ENCODE measurements at places on chromosomes 3 and 15.

DNA sequence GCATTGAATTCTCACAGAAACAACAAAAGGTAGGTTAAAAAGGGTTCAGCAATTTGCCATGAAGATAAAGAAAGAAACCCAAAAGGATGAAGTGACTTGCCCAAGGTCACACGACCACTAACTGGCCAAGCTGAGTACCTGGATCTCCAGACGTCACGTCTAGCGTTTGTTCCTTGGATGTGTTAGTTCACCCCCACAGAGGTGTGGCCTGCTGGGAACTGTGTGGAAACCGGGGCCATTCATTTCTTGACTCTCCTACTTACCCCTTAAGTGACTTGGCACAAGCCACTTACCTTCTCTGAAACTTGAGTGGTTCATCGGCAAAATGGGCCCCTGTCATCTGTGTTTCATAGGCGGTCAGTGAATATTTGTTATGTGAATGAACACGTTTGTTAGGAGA, 244.3 kb upstream of the SLCO3A1 start:
- DNase-seq = no peak

DNA sequence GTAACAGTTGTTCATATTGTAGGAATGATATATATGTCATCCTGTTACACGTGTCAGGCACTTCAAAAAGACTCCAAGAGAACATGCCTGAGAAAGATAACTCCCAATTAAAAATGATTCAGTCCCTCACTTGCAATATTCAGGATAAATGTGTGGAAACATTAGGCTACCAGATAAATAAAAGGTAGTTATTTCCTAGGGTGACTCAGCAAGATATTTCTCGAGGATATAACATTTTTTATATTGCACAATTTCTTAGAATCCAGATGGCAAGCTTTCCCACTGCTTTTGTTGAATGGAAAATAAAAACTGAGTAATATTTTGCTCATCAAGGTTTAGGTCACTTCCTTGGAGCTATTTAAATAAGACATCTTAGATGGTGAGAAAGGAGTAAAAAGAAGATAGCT, 181.4 kb downstream of the GAP43 start:
- DNase-seq = no peak

GRCh38 chr3:78906245-78906644, 861.6 kb downstream of the ROBO1 start:
- DNase-seq = no peak

- DNase-seq = no peak
These were observed 5.7 kb downstream of the DNAH12 start for GRCh38 chr3:57538465-57538864.

DNA sequence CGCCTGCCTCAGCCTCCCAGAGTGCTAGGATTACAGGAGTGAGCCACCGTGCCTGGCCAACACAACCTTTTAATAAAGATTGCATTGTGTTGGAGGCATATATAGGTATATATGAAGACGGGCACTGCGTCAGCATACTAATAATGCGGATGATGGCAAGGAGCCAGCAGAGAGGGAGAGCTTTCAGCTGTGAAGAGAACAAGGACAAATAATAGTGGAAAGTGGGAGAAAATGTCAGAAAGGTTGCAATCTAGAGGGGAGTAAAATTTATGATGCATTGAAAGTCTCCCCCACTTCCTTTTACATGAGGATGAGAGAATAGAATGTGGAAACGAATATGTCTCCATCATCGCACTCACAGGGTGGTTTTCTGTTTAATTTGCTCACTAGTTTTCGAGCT, 170.5 kb upstream of the TBL1XR1 start:
- DNase-seq = no peak

DNA sequence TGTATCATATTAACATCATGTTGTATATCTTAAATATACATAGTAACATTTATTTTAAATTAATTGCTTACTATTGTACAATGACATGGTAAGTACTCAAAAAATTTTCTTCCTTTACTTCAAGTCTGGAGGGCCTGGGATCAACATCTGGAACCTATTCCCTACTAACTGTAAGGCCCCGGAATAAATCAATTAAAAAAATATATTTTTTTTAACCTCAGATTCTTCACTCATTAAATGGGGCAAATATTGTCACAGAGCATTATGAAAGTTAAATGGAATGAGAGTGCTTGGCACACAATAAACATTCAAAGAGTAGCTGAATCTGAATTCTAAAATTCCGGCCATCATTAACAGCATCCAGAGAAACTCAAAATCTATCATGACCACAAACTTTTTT, 16.5 kb downstream of the GSK3B start:
- no peak for DNase-seq

DNA sequence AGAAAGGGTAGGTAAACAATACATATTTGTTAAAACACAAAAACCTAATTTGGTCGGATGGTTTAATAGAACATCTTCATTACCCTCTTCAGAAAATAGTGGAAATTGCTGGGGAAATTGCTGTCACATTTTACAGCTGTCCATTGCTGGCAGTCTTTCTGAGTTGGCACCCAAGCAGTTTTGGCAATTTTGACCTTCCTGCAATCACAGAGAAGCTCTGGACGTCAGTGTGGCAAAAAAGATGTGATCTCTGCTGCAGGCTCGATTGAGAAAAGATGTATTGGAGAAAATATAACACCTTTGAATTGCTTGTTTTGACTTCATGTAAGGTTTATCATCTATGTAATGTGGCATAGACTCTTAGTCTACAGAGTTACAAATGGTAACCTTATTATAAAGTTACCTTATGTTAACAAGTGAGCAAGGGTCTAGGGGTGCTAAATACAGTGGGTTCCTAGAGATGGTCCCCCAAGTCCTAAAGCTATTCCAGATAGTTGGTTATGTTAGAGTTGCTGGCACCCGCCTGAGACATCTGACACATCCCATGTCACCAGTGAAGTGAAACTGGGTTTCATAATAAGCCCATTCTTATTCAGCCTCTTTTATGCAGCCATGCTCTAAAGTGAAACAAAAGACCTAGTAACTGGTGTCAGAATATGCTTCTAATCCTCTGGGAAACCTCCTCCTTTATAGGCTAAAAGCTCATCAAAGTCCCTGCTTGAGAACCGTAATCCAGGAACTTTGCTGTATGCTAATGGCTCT, 14.0 kb downstream of the UBE2E1 start:
- DNase-seq = no peak

GRCh38 chr3:108495717-108496116, 14.7 kb downstream of the MYH15 start:
- no peak for DNase-seq

DNA sequence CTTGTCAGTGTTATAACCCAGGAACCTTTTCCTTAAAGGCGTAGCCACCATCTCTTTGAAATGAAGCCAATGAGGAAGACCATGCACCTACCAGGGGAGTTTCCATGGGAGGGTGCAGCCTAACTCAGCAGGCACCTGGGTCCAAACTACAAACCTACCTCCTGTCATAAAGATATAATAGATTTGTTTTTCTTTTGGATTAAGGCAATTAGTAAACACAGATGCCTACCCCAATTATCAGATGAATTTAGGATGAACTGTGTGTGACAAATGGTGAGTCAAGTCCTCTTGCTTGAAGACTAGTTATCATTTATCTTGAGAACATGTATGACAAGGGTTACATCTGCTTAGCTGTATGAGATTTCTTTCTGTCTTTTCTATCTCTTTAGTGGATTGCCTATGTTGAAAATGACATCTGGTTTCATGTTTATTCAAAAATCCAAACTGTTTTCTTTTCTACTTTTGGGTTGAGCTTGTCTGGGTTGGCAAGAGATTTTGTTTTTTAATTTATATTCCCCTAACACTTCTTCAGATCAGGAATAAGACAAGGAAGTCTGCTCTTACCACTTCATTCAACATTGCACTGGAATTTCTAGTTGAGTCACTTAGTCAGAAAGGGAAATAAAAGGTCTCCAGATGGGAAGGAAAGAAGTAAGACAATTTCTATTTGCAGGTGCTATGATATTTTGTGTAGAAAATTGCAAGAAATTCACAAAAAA, 149.9 kb downstream of the NEK10 start:
- DNase-seq = no peak

GRCh38 chr15:81901319-81901718, 144.5 kb downstream of the MEX3B start:
- DNase-seq = no peak

DNA sequence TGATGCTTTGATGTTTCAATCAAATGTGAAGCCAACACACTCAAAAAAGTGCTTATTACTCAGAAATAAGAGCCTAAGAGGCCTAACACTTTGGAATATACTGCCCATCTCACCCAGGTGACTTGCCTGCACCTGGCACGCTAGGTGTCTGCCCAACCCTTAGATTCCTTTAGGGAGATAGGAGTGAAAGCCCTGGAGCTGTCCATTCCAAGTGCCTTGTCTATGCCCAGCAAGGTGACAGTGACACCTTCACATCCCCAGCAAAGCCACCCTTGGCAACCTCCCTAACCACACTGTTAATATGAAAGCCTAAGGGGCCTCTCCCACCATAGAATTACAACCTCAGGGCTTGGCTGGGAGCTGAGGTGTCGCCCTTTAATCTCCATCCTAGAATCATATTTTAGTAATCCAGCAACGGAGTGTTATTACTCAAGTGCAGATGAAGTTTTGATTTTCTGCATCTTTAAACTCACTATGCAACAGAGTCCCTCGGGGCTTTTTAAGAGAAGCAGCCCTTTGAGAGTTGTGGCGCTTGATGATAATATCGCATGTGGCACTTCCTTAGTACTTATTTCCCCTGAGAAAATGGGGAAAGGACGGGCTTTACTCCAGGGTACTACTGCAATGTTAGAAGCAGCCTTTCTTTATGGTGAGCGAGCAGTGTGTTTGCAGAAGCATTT, 24.8 kb downstream of the ATP10A start:
- DNase-seq = no peak

GRCh38 chr15:60648928-60649679, 170.2 kb upstream of the ICE2 start:
- no peak for DNase-seq

GRCh38 chr3:158790901-158791589, 10.8 kb upstream of the MFSD1 start:
- DNase-seq = no peak

GRCh38 chr3:119796785-119797184, 14.9 kb downstream of the NR1I2 start:
- no peak for DNase-seq

- no peak for DNase-seq
These were observed 31.1 kb downstream of the PGPEP1L start for GRCh38 chr15:98976500-98976899.

DNA sequence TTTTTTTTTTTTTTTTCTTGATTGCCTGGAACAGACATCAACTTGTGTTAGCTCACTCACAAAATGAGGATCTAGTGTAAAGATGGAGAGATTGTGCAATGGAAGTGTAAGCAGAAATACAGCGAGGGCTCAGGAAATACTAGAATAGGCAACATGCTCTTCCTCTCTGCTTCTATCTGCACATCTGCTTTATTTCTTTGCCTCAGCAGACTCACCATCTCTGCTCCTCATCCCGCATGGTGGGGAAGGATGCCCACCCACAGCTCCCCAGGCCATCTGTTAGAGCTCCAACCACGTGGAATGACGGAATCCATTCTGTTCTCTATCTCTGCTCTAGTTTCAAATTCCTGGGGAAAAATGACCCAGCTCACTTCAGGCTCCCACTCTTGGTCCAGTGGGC, 128.0 kb upstream of the ADAMTS9 start:
- DNase-seq = no peak

DNA sequence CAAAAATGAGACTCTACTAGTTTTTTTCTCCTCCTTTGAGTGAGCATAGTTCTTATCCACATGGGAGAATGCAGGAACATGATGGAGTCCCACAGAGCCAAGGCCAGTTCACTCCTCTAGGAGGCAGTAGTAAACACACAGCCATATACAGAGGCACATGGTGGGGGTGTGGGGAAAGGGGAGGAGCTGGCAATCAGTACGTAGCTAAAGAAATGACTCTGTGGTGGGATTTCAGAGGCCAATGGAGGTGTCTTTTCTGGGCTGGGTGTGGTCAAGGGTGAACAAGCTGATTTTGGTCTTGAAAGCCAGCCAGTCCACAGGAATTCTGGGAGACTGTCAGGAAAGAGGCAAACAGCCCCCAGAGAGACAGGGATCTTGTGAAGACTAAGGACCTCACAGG, 6.6 kb upstream of the RAB11A start:
- peak; percentile 64 for DNase-seq

DNA sequence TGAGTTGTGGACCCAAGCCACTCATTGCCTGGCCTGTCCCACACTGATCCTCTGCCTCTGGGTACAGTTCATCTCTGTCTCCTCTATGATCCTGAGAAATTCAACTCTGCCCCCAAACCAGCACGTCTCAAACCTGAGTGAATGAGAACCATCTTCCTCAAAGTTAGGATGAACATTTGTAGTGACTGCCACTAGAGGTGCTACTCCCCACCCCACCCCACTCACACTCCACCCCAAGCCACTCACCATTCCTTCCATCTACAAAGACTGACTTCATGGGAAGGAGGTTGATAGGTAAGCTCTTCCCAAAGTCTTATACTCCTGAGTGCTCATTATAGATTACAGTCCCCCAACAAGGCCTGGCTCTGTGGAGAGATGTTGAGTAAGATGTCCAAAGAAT, 43.8 kb downstream of the NEK10 start:
- DNase-seq = no peak

DNA sequence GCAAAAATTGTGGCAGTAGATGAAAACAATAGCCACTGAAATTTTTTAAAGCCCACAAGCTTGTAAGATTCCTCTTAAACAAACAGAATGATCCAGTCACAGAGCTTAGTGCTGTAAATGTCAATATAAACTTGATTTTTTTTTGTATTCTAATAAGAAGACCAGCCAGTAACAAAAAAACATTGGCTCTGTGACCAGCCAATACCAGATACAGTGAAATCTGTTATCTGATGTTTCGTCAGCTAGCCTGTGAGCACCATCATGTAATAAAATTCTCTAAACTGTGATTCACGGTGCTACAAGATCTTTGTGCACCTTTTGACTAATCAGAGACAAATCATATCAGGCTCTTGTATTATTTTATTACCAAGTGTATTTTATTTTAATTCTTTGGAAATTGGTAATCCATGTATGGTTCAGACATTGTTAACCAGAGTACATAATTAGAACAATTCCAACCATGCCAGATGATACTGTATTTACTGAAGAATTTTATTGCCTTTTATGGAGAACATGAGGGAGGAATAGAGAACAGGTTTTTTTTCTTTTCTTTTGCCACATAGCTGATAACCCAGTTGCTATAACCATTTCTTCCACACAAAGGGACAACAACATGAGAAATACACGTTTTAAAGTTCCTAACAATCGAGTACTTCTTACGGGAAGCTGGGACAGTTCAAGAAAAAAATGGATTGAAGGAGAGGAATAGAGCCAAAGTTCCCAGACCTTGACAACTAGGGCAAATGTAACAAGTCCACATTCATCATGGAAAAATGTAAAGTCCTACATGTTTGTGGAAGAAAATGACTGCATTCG, 71.9 kb downstream of the FILIP1L start:
- DNase-seq = no peak

GRCh38 chr15:91135201-91136130, 35.4 kb downstream of the SV2B start:
- DNase-seq = no peak
